NCI-H187 (cell line): ENCODE measurements at places on chromosomes 13 and 19.

GRCh38 chr13:112943309-112944125 is 25.5 kb upstream of the MCF2L start:
- peak; percentile 69 for DNase-seq

- DNase-seq = no peak
These were observed 3.0 kb upstream of the PNKP start for GRCh38 chr19:49870309-49870901.

- DNase-seq = no peak
These were observed 3.3 kb downstream of the SYCN start for GRCh38 chr19:39200803-39201115.

GRCh38 chr19:38385057-38385803 is 2.6 kb downstream of the GGN start:
- no peak for DNase-seq

DNA sequence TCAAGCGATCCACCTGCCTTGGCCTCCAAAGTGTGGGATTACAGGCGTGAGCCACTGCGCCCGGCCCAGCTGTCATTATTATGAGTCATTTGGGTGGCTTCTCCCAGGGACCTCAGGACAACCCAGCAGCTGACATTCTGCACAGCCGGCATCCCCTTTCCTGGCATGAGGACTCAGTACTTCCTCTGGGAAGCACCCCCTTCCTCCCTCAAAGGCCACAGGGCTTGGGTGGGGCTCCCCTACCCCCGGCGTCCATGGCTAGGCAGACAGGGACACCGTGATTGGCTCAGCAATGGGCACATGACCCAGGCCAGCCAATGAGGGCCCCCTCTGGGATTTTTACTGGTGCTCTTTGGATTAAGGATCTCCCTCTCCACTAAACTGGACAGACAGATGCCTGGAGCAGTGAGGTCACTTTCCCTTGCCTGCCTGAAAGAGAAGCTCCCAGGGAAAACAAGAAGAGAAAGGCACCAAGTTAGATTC is 6.0 kb downstream of the KANK2 start:
- DNase-seq = no peak

GRCh38 chr13:113821847-113822246 is 42.0 kb downstream of the GAS6 start:
- no peak for DNase-seq

DNA sequence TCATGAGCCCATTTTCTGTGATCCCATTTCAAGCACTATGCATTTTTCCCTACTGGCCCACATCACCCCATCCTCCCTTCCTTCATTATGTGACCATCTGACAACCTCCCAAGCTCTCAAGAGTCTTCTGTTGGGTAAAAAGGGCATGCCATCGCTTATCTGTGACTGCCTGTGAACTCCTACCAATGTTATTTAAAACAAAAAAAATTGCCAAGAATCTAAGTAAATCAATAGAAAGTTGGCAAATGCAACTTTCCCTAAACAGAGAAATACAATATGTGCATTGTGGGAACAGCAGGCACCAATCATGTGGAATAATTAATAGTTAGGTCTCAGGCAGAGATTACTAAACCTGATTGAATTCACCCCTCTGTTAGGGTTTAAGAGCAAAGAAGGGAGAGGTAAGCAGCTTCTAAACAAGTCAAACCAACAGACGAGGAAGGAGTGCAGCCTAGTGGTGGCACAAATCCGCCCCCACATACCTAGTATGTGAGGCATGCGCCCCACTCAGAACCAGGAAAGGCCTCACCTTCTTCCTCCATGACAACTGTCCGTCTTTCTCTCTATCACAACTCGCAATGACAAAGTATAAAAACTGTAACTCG is 29.8 kb downstream of the DZIP1 start:
- no peak for DNase-seq

- no peak for DNase-seq
These were observed 83.5 kb upstream of the FNDC3A start for GRCh38 chr13:48892053-48892687.

GRCh38 chr19:15248648-15249527 is 16.6 kb upstream of the EPHX3 start:
- DNase-seq = no peak

GRCh38 chr13:43879755-43880181 is at the start of gene LACC1:
Gene LACC1, plus strand, starts transcription at chr13:43879904. Its CDS starts 1,082 bp downstream, at chr13:43880986.
- peak; percentile 20 for DNase-seq

DNA sequence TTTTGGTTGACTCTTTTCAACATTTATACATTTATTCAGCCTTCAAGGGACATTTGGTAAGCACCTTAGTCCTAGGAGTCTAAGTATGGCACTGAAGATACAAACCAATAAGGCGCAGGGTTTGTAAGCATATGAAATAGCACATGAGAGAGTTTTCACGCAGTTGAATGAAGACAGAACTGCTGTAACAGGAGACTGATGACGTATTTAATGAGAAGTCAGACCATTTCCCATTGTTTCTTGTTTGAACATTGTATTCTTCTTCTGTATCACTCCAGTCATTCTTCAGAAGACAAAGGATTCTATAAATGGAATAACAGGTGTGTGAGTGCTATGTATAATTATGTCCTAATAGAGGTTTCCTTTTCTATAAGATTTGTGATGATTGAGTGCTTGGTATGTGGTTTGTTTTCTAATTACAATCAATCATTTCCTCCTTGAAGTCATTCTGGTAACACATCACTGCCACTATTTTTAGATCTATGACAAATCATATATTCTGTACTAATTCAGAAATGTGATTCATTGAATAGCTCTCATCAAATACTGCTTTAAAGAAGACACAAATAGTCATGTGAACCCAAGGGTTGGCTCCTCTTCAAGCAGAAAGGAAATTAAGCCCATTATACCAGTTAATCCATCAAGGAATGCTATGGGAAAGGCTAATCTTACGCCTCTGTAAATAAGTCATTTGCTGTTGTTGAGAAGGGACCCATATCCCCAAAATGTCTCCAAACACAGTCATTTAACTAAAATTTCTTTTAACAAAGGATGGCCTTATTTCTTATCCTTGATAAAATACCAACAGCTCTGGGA is 222.8 kb upstream of the NBEA start:
- DNase-seq = no peak

GRCh38 chr19:39839678-39840327 is 5.8 kb upstream of the DYRK1B start:
- no peak for DNase-seq

DNA sequence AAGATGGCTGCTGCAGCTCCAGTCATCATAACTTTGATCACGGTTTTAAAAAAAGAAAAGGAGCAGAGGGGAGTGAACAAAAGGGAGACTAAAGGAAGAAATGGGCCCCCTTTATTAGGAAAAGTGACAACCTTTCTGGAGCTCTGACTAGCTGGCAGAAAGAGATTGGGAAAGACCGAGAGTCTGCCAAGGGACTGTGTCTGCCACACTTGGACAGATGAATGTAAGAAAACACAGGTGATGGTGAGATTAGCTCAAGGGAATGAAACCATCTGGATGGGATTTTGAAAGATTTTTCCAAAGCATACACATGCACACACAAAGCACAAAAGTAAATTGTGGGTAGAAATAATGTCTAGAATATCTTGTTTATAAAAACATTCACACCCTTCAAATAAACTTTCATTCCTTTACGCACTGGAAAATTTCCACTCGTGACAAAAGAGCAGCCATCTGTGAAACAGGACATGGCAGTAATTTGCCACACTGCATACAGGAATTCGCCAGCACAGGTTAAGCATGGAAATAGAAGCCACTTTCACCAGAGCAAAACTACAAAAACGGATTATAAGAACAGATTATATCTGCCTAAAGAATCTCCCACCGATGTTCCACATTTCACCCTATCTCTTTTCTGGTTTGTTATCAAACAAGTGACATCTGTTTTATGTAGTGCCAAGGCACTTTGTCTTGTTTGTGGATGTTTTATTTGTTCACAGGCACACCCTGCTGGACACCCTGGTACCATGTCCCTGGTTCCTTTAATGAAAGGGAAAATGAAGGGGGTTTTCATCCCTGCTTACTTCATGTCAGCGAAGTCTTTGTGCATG is 819.5 kb downstream of the DIAPH3 start:
- no peak for DNase-seq

- DNase-seq = no peak
These were observed 40.1 kb downstream of the SLC7A9 start for GRCh38 chr19:32829345-32829896.

DNA sequence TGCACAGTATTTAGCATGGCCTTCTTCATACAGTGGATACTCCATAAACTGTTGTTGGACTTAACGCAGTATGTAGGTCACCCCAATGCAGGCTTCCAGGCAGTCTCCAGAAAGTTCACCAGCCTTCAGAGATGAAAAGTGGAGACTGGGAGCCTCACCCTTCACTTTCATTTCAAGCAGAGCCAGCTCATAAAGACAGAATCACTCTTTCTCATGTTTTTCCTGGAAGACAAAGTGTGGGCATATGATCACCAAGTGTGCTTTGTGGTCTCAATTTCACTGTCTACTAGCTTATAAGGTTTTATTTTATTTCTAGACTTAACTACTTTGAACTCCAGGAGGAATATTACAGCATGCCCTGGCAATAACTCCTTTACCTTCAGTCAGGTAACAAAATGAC is 26.3 kb upstream of the TNFSF11 start:
- no peak for DNase-seq
